ENCODE measurements at places on chromosomes 6 and 20. TPM values are rescaled to one million over a fixed set of nuclear protein-coding genes. Genes with fewer than 3 reads are reported as not detected.

The GRM1 gene
- total RNA-seq, result 0.02 TPM

The EYS gene
- total RNA-seq, result 0.07 TPM

The DDX43 gene
- not detected for total RNA-seq

The GNMT gene
- total RNA-seq, result not detected

The BTN1A1 gene
- not detected for total RNA-seq

The RHAG gene
- 0.09 TPM for total RNA-seq

The OR2B6 gene
- 0.14 TPM for total RNA-seq

The SLC17A1 gene
- total RNA-seq, result not detected

The FAXC gene
- 7.4 TPM for total RNA-seq

The DEFB132 gene
- total RNA-seq, result not detected

The DOK5 gene
- total RNA-seq, result not detected

The PNLDC1 gene
- not detected for total RNA-seq

The POU5F1 gene
- 9.5 TPM for total RNA-seq

The IL17A gene
- total RNA-seq, result not detected

The MEP1A gene
- total RNA-seq, result not detected

The JPH2 gene
- 3.2 TPM for total RNA-seq

The TRERF1 gene
- 4.9 TPM for total RNA-seq

The TRAPPC3L gene
- total RNA-seq, result not detected

The QKI gene
- 48.8 TPM for total RNA-seq
